ENCODE measurements at places on chromosomes 11 and 22. TPM values are rescaled to one million over a fixed set of nuclear protein-coding genes. Genes with fewer than 3 reads are reported as not detected.

Gene OMP
- polyA plus RNA-seq, result not detected

Gene NOX4
- 4.4 TPM for polyA plus RNA-seq

Gene DUSP8
- 13.5 TPM for polyA plus RNA-seq

Gene ART1
- polyA plus RNA-seq, result not detected

Gene PTPRCAP
- polyA plus RNA-seq, result not detected

Gene SLC39A13
- 28.2 TPM for polyA plus RNA-seq

Gene ACR
- 0.35 TPM for polyA plus RNA-seq

Gene MRGPRE
- polyA plus RNA-seq, result not detected

Gene UBQLN3
- polyA plus RNA-seq, result not detected

Gene JHY
- polyA plus RNA-seq, result 1.6 TPM

Gene PKP3
- 11.7 TPM for polyA plus RNA-seq

Gene NRGN
- polyA plus RNA-seq, result 5.4 TPM

Gene IGLL5
- polyA plus RNA-seq, result 2.6 TPM

Gene TIMP3
- polyA plus RNA-seq, result 145 TPM

Gene DGCR6L
- polyA plus RNA-seq, result 73.8 TPM

Gene FBXO3
- polyA plus RNA-seq, result 35.1 TPM

Gene CAVIN3
- 20.5 TPM for polyA plus RNA-seq

Gene XRCC6
- polyA plus RNA-seq, result not detected

Gene FAM181B
- polyA plus RNA-seq, result 0.07 TPM

Gene NEU3
- polyA plus RNA-seq, result 22.8 TPM

Gene SCUBE1
- polyA plus RNA-seq, result 5.5 TPM

Gene FOLR1
- polyA plus RNA-seq, result 3.2 TPM

Gene LGR4
- polyA plus RNA-seq, result not detected

Gene PISD
- polyA plus RNA-seq, result 14.6 TPM

Gene GGTLC2
- polyA plus RNA-seq, result not detected

Gene TRMT2A
- 40.1 TPM for polyA plus RNA-seq

Gene MYEOV
- 0.44 TPM for polyA plus RNA-seq
